Activated CD4-positive, alpha-beta T cell treated with anti-CD3 and anti-CD28 coated beads, Interleukin-2, Interleukin-6, amounts not matched to agents 100 ng/mL and 50 ng/mL, durations not matched to agents 16 hours and 8 hours (primary cell): ENCODE measurements at places on chromosomes 2 and 18.

DNA sequence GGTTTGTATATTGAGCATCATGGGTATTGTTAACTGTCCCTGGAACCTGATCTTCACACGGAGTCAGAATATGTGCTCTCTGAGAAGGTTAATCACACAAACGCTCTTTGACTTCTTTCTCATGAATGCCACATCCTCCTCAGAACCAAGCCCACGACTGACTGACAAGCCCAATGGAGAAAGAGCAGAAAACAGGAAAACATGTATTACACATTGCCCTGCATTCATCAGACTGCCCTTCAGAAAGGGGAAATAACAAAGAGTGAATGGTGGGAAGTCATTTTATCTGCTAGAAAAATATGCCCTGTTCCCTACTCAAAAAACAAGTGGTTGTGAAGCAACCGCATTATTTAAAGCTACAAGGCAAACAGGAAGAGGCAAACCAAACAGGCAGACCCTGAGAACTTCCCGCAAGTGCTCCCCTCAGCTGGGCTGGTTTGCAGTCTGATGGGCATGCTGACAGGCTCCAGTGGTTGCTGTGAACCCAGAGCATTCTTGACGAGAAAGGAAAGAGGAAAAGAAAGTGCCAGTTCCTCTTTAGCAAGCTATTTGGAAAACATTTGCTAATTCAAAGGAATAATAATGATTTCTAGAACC lies 172.9 kb upstream of the SETBP1 start:
- DNase-seq: peak; percentile 6

- no peak for DNase-seq
Measured at GRCh38 chr2:234725528-234726264, 226.1 kb upstream of the SH3BP4 start.

GRCh38 chr2:6082625-6083018 lies 390.4 kb downstream of the SOX11 start:
- no peak for DNase-seq

DNA sequence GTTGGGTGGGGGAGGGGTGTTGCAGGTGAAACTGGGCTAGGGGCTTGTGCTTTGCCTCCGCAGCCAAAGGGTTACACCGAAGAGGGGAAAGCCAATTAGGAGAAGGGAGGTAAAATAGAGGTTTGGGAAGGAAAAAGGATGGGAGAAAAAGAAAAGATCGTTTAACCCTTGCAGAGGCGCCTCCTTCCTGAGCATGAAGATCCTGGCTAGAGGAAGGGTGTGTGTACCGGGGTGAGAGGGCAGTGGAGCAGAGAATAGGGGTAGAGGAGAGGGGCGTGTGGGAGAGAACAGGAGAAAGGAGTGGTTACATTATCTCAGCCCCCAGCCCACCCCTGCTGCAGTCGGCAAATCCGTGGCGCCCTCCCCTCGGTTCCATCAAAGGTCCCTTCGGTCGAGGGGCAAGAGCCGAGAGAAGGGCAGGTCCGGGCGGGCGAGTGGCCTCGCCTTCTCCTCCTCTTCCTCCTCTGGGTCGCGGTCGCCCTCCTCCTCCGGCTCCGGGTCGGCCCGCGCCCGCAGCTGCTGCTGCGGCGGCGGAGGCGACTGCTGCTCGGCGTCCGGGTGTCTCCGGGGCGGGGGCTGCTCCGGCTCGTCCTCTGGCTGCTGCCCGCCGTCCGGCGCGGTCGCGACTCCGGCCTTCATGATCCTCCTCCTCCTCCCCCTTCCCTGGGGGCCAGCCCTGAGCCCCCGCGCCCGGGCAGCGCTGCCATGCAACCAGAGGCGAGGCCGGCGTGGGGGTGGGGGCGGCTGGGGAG lies 1.1 kb downstream of the MARCHF4 start:
- DNase-seq: no peak

DNA sequence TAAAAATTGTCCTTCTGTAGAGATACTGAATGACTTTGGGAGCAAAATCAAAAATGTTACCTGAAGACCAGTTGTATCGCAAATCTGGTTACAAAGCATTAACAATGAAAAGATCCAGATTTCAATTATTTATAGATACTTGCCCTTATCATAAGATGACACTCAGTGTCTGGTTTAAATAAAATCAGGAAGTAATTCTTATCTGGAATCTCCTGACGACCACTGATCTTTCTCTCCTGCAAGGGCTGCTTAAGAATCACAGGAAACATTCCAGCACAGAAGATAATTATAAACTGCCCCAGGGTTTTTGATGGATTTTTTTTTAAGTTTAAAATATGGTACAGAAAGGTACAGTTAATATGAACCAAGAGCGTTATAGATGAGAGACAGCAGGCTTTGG lies 205.7 kb downstream of the ALK start:
- no peak for DNase-seq

DNA sequence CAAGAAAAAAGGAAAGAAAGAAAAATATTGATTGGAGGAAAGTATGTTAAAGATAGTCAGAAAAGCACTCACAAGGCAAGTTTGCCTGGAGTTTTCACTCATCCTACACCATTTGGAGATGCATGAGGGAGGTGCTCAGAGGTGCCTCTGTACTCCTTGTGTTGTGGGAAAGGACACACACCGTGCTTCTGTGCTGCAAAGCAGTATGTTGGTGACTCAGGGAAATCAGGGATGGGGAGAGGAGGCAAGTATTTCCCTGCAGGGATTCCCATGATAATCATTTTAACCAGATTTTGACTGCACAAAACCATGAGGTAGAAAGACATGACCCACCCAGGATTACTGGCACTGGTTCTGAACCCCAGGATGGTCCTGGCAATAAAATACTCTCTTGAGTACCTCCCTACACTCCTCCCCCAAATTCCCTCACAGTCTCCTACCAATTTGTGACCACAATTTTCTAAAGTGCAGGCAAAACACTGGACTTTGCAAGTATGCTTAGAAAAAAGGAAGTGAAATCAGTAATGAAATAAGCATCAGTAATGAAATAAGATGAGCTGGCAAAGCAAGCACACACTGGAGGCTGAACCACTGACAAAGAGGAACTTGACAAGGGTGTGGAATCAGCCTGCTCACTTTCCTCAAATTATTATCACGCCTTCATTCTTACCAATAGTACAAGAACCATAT lies 155.5 kb upstream of the ACVR2A start:
- DNase-seq: no peak

- no peak for DNase-seq
Measured at GRCh38 chr2:91974401-91975129, 2896.7 kb upstream of the TEKT4 start.
